Pulmonary artery endothelial cell (primary cell): ENCODE measurements at places on chromosomes 6 and 20. TPM values are rescaled to one million over a fixed set of nuclear protein-coding genes. Genes with fewer than 3 reads are reported as not detected.

Gene ELOVL2
- total RNA-seq, result not detected in 2 replicates

Gene TAGAP
- not detected in 2 replicates for total RNA-seq

Gene KCNB1
- total RNA-seq, result under 0.01 TPM in 1 of 2 replicates, not detected in the other

Gene PRRT1
- total RNA-seq, result 0.07 TPM in 1 of 2 replicates, not detected in the other

Gene PHF20
- total RNA-seq, result 29.8 and 30.9 TPM in 2 replicates

Gene COL20A1
- total RNA-seq, result not detected in 2 replicates

Gene GRM4
- not detected in 2 replicates for total RNA-seq

Gene FLRT3
- total RNA-seq, result 0.07 and 0.18 TPM in 2 replicates

Gene MATN4
- not detected in 2 replicates for total RNA-seq

Gene TREML1
- total RNA-seq, result not detected in 2 replicates

Gene SLC44A4
- total RNA-seq, result 0.07 TPM in 1 of 2 replicates, not detected in the other

Gene ARMH2
- not detected in 2 replicates for total RNA-seq

Gene DZANK1
- total RNA-seq, result 0.66 and 0.81 TPM in 2 replicates

Gene ZNF311
- total RNA-seq, result 0.56 and 0.59 TPM in 2 replicates

Gene BPIFB2
- total RNA-seq, result not detected in 2 replicates

Gene ATP9A
- 31.1 TPM in 2 replicates for total RNA-seq

Gene SLC22A1
- 0.07 TPM in 1 of 2 replicates, not detected in the other for total RNA-seq

Gene PROKR2
- total RNA-seq, result not detected in 2 replicates

Gene METTL24
- not detected in 2 replicates for total RNA-seq

Gene SIRPA
- 14.5 and 25.3 TPM in 2 replicates for total RNA-seq
